ENCODE measurements at places on chromosomes 7 and 10. TPM values are rescaled to one million over a fixed set of nuclear protein-coding genes. Genes with fewer than 3 reads are reported as not detected.

DNA sequence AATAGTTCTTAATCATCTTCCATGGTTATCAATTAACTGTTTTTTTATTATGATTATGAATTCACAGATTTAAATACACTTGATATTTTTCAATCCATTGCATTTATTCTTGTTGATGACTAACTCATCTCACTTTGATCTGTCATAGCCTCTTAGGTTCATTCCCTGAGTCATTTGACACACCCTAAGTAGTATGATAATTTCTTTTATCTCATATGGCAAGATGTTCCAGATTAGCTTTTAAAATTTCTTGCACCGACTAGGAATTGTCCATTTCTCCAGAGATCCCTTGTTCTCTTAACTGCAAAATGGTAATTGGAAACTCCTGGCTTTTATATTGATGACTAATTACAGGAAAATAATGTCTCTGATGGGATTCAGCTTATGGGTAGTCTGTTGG is 87.6 kb upstream of the CCDC6 start:
- no peak for DNase-seq

The DYDC2 gene
- total RNA-seq: not detected

The SORCS1 gene
- total RNA-seq: not detected

The PIP gene
- not detected for total RNA-seq

The CHRM2 gene
- total RNA-seq: 1.1 TPM

The TMEM270 gene
- total RNA-seq: 0.32 TPM
